ENCODE measurements at places on chromosomes 5 and 9. TPM values are rescaled to one million over a fixed set of nuclear protein-coding genes. Genes with fewer than 3 reads are reported as not detected.

Gene GDNF
- 7.2 TPM for total RNA-seq

DNA sequence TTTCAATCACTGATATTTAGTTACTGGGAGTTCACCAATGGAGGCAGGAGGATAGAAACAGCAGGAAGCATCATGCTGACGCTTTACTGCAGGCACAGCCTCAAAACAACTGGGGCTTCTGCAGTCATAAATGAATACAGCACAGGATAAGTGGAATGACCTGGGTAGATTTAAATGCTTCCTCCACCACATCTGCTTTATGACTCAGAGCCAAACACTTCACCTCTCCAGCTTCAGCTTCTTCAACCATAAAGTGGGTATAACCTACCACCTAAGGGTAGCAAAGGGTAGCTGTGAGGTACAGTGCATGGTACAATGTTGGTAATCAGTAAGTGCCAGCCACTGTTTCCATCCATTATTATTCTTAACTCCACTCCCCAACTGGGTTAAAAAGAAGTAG lies 28.4 kb downstream of the RASEF start:
- DNase-seq, result peak; percentile 28

DNA sequence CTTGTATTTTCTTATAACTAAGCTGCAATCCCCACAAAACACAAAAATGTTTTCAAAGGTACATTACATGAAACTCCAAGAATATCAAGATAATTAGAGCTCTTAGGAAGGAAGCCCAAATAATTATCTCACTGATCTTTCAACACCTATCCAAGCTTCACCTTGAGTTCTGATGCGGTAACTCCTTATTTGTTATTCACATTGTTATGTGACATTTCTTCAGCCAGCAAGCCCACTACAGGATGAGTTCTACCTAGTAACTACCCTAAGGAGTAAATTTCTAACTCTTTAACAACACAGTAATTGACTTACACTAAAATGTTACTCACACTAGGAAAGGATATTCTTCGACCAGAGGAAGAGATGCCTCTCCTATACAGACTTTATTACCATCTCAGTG lies 9.9 kb downstream of the NR6A1 start:
- no peak for DNase-seq

DNA sequence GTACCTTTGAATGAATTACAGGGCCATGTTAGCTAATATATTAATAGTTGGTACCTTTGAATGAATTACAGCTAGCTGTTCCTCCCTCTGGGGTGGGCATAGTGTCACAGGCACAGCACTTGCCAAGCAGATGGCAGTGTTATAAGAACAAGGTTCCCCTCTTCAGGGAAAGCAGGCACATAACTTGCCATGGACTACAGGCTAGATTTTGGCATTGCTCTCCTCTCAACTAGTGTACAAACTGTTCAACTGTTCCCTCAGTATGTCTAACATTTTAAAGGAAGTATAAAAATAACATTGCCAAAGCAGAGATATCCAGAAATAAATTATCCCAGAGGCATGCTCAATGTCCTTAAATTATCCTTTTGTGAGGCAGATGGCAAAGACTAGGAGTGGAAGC lies 33.7 kb downstream of the ABITRAM start:
- DNase-seq, result no peak

- DNase-seq, result no peak
Measured at GRCh38 chr5:102313912-102314311, 17.8 kb upstream of the SLCO4C1 start.
